SW480 (cell line): ENCODE measurements at places on chromosomes 16 and 17.

DNA sequence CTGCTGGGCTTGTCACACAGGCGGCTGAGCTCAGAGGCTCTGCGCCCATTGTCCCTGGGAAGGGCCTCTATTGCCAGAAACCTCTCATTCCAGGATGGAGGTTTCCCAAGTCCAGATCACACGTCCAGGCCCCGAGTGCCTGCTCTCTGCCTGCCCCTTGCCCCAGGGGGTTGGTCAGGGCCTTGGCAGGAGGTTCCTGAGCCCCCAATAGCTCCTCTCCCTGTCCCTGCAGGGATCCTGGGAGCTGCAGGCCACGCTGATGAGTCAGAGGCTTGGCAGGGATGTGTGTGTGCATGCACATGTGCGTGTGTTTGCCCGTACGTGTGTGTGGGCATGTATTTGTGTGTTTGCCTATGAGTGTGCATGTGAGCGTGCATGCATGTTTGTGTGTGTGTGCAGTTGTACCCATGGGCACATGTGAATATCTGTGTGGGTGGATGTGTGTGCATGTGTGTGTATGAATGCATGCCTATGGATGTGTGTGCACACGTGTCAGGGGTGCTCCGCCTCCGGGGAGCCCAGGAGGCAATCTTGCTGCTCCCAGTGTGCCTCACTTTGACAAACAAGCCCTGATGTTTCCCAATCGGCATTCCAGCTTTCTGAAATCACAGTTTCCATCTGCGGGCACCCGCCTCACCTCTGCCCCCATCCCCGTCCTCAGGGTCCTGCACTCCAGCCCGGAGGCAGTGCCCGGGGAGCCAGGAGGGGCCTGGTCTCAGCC is 98.4 kb upstream of the GSE1 start:
- DNase-seq = peak; percentile 50

DNA sequence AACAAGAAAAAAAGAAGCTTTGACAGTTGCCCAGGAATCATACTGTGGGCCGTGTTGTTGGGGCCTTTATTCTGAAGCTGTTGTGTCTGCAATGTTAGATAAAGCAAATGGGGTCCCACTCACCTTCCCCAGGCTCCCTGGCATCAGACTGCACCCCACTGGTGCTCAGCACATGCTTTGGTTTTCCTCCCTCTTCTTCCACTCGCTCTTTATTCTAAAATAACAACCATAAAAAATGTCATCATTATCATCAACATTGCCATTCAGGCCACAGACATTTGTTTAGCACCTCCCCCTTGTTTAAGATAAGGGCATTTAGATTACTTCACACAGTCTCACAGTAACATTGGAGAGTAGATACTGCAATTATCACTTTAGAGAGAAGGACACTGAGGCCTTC is 8.2 kb downstream of the MYLK3 start:
- no peak for DNase-seq

GRCh38 chr16:56641166-56641565 is 2.7 kb downstream of the MT1A start:
- no peak for DNase-seq

DNA sequence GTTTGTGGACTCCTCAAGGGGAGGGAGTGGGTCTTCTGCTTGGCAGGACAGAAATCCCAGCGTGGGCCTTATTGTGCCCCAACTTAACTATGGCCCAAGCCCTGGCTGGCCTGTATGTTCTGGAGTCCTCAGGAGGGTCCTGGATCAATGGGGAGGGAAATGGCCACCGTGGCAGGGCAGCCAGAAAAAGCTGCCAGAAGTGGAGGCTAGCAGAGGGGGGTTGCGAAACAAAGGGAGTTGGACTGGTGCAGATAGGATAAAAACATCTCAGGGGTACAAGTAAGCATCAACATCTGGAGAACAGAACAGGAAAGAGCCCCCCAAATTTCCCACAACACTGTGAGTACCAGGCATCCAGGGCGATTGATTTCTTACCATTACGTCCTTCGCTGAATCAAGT is 3.7 kb upstream of the CACNG1 start:
- DNase-seq = no peak

DNA sequence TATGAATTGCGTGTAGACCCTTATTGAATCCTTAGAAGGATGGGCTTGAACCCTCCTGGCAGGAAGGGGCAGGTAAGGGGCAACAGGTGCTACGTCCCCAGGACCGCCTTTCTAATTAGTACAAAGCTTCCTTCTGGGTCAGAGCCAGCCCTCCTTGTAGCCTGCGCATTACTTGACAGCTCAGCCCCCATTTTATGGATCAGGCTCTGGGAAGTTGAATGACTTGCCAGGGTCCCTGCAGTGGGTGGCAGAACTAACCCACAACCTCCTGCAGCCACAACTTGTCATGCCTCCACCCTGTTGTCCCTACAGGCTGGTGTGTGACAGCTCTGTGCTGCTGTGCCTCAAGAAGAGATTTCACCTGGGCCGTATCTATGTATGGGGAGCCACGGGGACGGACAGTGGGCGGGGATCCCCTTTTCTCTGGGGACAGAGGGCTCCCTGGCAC is 2.7 kb downstream of the MYO15B start:
- no peak for DNase-seq

- DNase-seq = no peak
These were observed 21.8 kb downstream of the SDR42E2 start for GRCh38 chr16:22183901-22184614.

GRCh38 chr16:87418644-87419043 is 26.5 kb downstream of the MAP1LC3B start:
- no peak for DNase-seq

DNA sequence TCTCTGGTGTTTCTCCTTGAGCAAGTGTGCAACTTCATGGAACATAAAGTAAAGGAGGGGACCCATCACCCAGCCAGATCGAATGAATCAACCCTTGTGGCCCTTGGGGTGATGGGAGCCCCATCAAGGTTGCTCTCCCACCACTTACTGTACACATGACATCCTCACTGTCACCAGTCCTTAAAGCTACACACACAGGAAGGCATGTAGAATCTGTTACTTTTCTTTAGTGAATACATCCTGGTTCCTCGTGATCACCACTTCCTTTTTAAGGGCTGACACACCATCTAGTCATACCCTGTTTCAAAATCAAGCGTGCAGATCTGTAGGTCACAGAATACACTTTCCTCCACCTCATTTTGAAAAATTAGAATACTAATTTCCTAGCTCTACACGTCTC is 22.6 kb upstream of the MPHOSPH6 start:
- DNase-seq = no peak

GRCh38 chr17:20852239-20852989 is 190.4 kb downstream of the USP22 start:
- peak; percentile 29 for DNase-seq

- peak; percentile 90 for DNase-seq
These were observed 18.1 kb downstream of the LYRM1 start for GRCh38 chr16:20918486-20919239.
